Stimulated activated CD8-positive, alpha-beta memory T cell treated with anti-CD3 and anti-CD28 coated beads, Interleukin-4, amount 100 ng/mL, for 24 hours (primary cell): ENCODE measurements at places on chromosomes 13 and 19.

DNA sequence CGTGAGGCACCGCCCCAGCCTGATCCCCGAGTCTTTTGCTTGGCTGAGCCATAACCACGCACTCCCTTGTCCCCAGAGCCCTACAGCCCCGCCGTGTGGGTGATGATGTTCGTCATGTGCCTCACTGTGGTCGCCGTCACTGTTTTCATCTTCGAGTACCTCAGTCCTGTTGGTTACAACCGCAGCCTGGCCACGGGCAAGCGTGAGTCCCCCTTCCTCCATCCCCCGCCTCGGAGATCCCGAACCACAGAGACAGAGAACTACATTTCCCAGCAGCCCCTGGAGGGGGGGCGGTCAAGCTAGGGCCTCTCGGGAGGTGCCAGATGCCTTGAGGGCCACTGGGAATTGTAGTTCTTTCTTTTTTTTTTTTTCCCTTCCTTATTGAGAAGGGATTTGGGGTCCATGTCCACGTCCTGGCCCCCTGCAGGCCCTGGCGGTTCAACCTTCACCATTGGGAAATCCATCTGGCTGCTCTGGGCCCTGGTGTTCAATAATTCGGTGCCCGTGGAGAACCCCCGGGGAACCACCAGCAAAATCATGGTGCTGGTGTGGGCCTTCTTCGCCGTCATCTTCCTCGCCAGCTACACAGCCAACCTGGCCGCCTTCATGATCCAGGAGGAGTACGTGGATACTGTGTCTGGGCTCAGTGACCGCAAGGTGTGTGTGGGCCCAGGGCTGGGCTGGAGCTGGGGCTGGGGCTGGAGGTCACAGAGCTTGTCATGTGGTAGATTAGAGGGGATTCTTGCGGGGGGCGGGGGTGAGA lies 25.9 kb downstream of the GRIN2D start:
- peak; percentile 70 for DNase-seq

- DNase-seq: no peak
These were observed 9.4 kb downstream of the POLRMT start for GRCh38 chr19:623974-624373.

DNA sequence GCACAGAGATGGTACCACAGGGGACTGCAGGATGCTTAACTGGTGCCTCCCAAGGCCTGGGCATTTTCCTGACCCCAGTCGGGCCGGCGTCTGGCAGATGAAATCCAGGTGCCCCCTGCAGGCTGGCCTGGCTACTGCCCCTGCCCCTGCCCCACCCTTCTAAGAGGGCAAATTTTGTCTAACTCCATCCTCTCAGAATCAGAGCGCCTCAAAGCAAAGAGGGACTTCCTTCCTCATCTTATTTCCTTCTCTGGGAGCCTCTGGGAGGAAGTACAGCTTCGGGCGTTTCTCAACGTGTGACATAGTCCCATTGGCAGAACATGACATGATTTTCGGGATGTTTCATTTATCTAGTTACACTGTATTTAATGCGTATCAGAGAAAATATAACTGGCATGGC lies 2.7 kb downstream of the PRKACA start:
- DNase-seq: peak; percentile 38

- DNase-seq: no peak
These were observed 18.8 kb upstream of the EDDM13 start for GRCh38 chr19:56253737-56254136.

GRCh38 chr19:5627395-5627904 lies 4.6 kb downstream of the SAFB start:
- no peak for DNase-seq

- no peak for DNase-seq
These were observed 25.1 kb downstream of the SIPA1L3 start for GRCh38 chr19:37931881-37932655.

- no peak for DNase-seq
These were observed 204.6 kb upstream of the TSHZ3 start for GRCh38 chr19:31553846-31554215.

GRCh38 chr19:41887711-41888382 lies 4.9 kb downstream of the ARHGEF1 start:
- peak; percentile 81 for DNase-seq
